ENCODE measurements at places on chromosomes 7 and 10. TPM values are rescaled to one million over a fixed set of nuclear protein-coding genes. Genes with fewer than 3 reads are reported as not detected.

- peak; percentile 7 for DNase-seq
Observed at GRCh38 chr7:2513702-2514101, 5.9 kb upstream of the LFNG start.

DNA sequence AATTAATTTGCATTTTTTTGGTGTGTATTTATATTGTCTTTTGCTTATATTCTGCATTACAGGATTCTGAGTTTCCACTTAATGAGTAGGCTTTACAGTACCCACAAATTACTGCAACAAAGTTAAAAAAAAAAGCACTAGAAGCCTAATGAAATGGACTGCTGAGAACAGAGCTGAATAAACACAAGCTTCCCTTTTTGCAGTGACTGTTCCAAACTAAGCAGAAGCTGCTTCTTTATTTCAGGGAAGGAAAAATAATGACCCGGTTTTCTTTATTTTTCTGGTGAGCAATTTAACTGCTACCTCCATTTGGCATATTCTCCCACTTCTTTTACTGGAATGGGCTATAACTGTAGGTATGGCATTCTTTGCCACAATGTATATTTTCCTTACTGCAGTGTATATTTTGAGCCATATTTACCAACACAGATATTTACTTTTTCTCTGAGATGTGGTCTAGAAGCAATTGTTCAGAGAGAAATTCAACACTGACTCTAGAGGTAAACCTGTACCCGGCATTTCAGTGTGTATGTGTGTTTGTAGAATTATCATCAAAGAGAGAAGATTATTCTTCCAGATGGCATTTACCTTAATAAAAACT, 56.9 kb downstream of the HDAC9 start:
- DNase-seq: no peak

- DNase-seq: peak; percentile 9
Observed at GRCh38 chr10:132609211-132609610, 71.6 kb downstream of the INPP5A start.

HGF gene
- polyA plus RNA-seq: 1.2 TPM

PRXL2A gene
- polyA plus RNA-seq: 46.0 TPM

STEAP1B gene
- 0.44 TPM for polyA plus RNA-seq

GRCh38 chr10:127313996-127314700, 117.8 kb upstream of the INSYN2A start:
- no peak for DNase-seq

- no peak for DNase-seq
Observed at GRCh38 chr7:127153315-127153714, 99.4 kb downstream of the GRM8 start.

MLXIPL gene
- 22.8 TPM for polyA plus RNA-seq

LIPN gene
- polyA plus RNA-seq: 0.06 TPM

- peak; percentile 78 for DNase-seq
Observed at GRCh38 chr10:72334825-72335393, 19.8 kb downstream of the DNAJB12 start.

OPN1SW gene
- not detected for polyA plus RNA-seq

CC2D2B gene
- polyA plus RNA-seq: 1.7 TPM

CFAP58 gene
- polyA plus RNA-seq: 3.6 TPM

GOT1 gene
- 114 TPM for polyA plus RNA-seq

GRCh38 chr7:142365410-142365842, 107.6 kb upstream of the PRSS58 start:
- no peak for DNase-seq

DNA sequence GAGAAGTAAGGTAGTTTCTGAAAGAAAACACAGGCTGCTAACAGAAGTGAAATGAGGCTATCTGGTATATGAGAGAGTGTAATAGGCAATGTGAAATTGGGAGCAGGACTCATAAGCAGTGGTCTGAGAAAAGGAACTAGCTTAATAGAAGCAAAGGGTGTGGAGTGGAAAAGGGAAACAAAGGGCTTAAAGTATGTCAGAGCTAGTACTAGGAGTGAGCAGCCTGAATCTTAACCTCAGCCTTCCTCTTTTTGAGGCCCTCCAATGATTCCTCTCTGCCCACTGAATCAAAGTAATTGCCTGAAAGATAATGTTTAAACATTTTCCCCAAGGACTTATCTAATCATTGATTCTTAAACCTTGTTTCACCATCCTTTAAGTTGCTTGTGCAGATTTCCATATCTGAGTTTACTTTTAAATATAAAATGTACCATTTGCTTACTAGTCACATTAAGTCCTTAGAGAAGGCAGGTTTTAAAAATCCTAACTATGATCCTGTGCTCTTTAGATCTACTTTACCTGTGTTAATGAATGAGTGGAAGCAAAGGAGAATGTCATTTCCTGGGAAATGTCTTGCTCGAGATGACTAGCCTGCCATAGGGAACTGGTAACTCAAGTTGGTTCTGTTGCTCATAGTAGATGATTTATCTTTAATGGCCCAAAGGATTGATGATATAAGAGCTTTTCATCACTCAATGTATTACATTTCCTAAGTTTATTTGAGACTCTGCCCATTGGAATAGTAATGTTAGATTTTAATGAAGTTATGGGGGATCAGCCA, 155.0 kb downstream of the SKAP2 start:
- no peak for DNase-seq

DNA sequence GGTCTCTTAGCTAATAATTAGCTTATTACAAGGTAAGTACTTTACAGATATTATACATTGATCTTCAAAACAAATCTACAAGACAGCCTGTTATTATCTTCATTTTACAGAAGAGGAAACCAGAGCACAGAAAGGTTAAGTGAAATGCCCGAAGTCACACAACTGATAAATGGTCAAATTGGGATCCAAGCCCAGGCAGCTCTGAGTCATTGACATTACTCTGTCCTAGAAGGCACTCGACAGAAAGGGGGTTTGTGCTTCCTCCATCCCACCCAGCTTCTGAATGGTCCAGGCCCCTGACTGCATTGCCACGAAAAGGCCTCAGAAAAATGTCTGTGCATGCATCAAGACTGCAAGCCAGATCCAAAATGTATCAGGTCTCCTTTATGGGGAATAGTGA, 81.3 kb upstream of the ZNF438 start:
- no peak for DNase-seq

PTPN12 gene
- polyA plus RNA-seq: 24.0 TPM

DNA sequence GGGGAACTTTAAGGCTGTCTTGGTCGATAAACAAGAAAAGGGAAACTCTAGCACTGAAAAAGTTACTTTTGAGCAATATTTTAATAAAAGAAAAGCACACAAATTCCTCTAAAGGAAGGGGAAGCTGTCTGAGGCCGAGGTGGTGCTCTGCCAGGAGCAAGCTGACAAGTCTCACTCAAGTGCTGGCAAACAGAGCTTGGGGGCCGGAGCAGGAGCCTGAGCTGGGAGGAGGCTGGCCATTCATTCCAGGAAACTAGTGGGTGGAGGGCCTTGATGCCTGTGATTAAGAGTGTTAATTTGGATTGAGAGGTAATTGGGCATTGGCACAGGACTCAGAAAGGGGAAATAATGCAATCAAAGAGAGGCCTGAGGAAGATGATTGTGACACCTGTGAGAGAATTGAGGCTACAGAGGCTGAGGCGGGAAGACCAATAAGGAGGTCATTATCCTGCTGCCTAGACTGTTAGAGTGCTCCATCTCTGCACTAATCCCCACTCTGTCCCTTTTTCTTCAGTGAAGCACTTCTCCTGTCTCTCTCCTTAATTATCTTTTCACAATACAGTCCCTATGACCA, 154.9 kb upstream of the COL1A2 start:
- peak; percentile 26 for DNase-seq

MYO1G gene
- polyA plus RNA-seq: 0.66 TPM

SOSTDC1 gene
- 0.22 TPM for polyA plus RNA-seq
